ENCODE measurements at places on chromosomes 11 and 22.
A peak's percentile ranks its signal among the peaks of the same experiment; 100 is the strongest.

DNA sequence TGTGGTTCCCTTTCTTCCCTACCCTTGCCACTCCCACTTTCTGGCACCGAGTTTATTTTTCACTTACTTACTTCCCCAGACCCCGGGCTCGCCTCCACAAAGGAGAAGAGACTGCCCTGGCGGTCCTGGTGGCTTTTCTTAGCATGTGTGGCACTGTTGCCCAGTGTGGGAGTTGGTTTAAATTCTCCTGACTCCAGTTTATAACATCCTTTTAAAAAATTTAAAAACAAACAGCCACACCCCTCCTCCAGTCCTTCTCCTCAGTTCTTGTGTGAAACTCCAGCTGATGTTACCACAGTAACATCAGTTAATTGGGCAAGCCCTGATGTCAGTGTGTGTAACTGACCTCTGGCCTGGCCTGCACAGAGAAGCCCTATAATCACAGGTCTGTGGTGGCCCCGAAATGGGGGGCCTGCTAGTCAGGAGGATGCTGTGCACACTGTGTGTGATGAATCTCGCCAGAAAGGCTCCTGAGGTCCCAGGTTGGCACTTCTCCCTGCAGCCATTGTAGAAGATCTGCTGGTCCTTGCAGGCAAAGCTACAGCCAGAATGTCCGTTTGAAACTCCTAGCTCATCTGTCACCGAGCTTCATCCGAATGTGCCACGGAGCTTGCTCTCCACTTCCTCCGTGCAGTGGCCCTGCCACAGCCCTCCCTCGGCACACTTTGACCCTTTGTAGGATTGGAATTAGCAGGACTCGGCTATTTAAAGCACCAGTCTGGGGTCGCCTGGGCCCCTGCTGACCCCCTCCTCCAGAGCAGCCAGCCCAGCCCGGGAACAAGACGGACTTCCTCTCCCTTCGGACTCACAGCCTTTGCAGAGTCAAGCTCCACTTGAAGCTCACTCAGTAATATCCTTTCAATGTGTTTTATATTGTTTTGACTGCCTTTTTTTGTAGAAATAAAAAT lies 7.6 kb downstream of the YDJC start:
- DNase-seq, result no peak

- no peak for DNase-seq
Measured at GRCh38 chr22:36745301-36745995, 30.5 kb downstream of the IFT27 start.

- no peak for DNase-seq
Measured at GRCh38 chr11:77040889-77041288, 6.7 kb downstream of the B3GNT6 start.

- DNase-seq, result no peak
Measured at GRCh38 chr11:119473226-119473625, 50.3 kb upstream of the THY1 start.

DNA sequence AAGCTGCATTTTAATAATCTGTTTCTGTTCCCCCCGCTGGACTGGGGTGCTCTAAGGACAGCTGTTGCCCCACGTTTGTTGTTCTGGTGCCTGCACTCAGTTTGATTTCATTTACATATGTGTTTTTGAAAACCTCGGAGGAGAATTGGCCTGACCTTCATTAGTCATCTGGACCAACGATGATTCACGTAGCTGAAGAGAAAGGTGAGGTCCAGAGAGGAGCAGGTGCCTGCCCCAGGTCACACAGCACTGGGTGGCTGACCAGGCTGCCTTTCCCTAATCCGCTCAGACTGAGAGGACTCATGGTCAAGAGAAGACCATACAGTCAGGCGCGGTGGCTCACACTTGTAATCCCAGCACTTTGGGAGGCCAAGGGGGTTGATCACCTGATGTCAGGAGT lies 3.8 kb downstream of the CSDC2 start:
- no peak for DNase-seq

- DNase-seq, result no peak
Measured at GRCh38 chr11:57150454-57150917, 31.3 kb upstream of the LRRC55 start.

DNA sequence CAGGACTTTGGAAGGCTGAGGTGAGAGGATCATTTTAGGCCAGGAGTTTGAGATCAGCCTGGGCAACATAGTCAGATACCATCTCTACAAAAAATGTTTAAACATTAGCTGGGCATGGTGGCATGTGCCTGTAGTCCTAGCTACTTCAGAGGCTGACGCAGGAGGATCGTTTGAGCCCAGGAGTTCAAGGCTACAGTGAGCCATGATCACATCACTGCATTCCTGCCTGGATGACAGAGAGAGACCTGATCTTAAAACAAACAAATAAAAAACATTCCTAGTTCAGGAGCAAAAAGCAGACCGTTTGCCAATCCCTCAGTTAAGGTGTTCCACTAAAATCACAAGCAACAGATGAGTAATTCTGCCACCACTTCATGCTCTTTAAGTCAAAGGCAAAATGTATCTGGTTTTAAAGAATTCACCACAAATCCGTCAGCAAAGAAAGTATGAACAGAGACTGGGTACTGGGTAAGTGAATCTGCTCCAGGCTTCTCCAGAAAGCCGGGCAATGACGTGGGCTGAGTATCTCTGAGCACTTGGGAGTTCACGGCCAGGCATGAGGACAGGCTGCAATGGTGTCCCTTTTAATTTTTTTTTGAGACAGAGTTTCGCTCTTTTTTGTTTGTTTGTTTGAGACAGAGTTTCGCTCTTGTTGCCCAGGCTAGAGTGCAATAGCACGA lies 19.5 kb downstream of the CLTCL1 start:
- DNase-seq, result no peak

DNA sequence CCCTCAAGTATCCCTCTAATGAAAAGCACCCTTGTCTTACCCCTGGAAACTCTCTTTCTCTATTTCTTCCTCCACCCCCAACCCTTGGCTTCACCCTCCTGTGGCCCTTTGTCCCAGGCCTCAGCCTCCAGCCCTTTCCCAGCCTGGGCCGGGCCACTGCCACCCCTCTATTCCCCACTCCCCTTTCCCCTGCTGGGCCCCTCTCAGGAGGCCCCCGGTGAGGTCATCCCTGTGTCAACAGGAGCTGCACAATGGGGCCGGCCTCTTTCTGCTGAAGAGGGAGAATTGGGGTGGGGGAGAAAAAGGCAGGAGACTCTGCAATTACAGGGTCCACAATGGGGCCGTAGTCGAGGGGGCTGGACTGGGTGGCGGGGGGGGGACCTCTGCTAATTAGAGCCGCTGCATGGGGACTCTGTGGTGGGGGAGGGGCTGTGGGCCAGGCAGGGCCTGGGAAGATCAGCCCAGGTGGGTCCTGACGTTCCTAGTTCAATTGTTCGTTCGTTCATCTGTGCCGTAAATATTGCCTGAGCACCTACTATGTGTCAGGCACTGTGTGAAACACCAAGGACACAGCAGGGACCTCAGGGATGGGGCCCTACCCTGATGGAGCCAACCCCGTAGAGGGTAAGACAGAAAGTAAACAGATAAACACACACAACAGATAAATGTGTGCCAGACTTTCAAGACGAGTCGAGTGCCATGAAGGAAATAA lies 18.5 kb upstream of the MPPED1 start:
- no peak for DNase-seq

DNA sequence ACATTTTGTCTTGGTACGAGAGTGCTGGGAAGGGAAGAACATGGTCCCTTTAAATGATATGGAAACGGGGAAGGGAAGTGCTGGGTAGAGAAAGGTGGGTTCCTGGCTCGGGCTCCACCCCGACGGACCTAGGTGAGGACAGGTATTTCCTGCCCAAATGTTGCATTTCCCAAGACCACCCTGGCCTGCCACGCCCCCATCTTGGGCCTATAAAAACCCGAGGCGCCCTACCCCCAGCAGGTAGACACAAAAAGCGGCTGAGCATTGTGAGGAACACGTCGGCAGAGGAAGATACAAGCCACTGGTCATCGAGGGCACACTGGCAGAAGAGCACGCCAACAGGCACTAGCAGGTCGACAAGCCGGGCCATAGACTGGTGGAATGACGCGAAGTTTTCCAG lies 99.4 kb downstream of the AASDHPPT start:
- no peak for DNase-seq

DNA sequence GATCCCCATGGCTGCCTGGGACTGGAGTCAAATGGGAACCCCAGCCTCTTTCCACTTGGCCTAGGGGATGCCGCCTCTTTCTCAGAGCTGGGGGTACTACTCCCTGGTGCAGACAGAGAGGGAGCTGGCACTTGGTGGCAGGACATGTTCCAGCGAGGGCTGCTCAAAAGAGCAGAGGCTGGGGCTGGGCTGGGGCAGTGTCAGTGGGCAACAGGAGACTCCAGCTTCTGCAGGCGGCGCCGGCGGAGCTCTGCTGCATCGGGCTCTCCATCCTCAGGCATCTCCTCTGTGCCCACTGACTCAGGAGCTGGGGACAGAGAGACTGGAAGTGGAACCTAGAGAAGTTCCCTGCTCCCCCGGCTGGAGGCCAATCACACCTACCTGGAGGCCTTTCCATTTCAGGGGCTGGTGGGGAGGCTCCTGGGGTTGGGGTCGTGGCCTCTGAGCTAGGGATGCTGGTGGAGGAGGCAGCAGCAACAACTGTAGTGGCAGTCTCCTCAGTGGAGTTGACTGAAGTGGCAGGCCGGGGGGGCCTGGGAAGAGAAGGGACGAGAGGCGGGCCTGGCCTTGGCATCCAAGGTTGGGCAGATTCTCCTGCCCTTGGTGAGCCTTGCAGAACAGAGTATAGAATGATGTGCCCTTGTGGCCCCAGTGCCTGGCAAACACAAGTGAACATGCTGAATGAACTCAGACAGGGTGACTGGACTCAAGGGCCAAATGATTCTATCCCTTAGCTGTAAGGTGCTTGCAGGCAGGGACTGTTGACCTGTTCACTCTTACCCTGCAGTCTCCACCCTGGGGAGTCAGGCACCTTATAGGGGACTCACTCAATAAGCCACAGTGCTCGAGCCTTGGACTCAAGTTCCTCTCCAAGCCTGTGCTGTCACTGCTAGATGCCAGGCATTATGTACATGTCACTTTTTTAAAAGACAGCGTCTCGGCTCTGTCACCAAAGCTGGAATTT lies 5.9 kb downstream of the SYVN1 start:
- DNase-seq, result no peak

GRCh38 chr11:128686021-128686741 lies 7.7 kb upstream of the FLI1 start:
- no peak for DNase-seq

GRCh38 chr11:133900176-133901105 lies 55.1 kb upstream of the SPATA19 start:
- DNase-seq, result no peak

- no peak for DNase-seq
Measured at GRCh38 chr11:10287766-10288715, 6.0 kb downstream of the SBF2 start.

GRCh38 chr22:36871669-36872081 lies 10.9 kb downstream of the NCF4 start:
- no peak for DNase-seq

DNA sequence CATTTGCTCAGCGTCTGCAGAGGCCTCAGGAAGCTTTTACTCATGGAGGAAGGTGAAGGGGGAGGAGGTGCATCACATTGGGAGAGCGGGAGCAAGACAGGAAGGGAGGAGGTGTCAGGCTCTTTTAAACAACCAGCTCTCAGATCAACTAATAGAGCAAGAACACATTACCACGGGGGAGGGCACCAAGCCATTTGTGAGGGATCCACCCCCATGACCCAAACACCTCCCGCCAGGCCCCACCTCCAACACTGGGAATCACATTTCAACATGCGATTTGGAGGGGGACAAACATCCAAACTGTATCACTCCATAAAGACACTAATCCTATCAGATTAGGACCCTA lies 18.9 kb upstream of the THY1 start:
- DNase-seq, result no peak

GRCh38 chr11:1062075-1062820 lies 12.4 kb upstream of the MUC2 start:
- no peak for DNase-seq

DNA sequence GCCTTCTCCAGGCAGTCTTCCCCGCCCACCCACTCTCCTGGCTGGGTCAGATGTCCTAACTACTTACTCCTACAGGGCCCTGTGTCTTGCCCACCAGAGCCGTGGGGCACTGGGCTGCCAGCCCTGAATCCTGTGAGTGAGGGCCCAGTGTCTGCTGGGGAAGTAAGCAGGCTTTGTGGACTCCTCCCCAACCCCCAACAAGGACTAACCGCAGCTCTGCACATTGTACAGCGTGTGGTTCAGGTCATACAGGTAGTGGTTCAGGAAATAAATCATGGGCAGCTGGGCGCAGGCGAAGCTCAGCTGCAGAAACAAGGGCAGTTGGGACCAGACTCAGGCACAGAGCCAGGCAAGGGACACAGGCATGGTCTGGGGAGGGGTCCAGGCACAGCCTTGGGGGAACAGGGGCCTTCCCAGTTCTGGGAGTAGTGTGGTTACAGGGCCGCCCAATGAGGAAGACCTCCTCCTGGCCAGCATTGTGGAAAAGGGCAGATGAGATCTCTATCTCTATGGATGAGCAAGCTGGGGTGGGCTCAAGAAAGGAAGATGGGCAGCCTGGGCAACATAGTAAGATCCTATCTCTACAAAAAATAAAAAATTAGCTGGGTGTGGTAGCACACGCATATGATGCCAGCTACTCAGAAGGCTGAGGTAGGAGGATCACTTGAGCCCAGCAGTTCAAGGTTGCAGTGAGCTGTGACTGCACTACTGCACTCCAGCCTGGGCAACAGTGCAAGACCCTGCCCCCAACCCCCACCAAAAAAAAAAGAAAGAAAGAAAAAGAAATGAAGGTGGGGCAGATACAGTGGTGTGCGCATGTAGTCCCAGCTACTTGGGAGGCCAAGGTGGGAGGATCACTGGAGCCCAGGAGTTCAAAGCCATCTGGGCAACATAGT lies 5.5 kb downstream of the UNC93B1 start:
- DNase-seq, result no peak

DNA sequence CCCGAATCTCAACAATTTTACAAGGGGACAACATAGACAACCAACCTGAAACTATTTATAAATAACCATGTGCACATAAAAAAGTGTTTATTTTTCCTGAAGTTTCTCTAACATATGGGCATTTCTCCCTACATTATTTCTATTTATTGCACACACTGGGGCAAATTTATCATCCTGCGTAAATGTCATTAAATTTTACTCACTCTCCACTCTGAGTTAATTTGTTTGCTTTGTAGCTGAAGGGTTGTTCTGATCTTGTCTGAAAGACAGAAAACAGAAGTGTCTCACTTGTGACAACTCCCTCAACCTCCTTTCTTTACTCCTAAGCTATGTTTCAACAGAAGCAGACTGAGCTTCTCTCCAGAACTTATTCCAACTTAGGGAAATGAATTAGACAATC lies 194.2 kb downstream of the HIPK3 start:
- no peak for DNase-seq

DNA sequence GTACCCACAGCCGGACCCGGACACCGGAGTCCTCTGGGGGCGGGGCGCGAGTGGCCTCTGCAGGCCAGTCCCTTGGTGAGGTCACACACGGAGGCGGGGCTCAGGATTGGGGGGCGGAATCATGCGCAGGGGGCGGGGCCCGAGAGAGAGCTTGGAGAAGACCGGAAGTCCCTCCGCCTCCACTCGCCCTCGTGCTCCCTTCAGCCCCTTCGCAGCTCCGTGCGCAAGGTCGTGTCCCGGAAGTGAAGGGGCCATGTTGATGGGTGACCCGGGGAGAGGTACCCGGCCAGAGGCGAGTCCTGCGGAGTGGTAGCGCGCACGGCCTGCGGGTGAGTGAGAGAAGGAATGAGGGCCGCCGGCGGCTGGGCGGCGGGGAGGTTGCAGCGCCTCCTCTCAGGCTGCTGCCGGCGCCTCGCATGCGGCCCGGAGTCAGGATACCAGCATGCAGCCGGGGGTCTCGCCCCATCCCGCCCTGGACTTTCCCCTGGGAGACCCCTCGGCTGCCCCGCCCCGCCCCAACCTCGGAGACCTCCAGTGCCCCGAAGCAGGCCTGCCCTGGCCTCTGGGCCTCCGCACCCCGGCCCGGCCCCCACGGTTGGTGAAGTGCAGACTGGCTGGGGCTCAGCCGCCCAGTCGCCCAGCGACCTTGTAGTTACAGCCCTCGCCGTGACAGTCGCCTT lies at the start of gene MIEF1:
Gene MIEF1 (plus strand): TSS at position 182 of the 680 bp plus-strand sequence. CDS start 9,005 bp downstream, outside the sequence.
- DNase-seq, result peak; percentile 34

All from cortex of kidney (tissue), 1 donor.